Inflammatory macrophage (primary cell): ENCODE measurements at places on chromosomes 1 and 21.

GRCh38 chr1:213127074-213127473, 76.0 kb downstream of the RPS6KC1 start:
- no peak for DNase-seq

GRCh38 chr1:15016526-15016925, 137.0 kb upstream of the TMEM51 start:
- peak; percentile 76 for DNase-seq

DNA sequence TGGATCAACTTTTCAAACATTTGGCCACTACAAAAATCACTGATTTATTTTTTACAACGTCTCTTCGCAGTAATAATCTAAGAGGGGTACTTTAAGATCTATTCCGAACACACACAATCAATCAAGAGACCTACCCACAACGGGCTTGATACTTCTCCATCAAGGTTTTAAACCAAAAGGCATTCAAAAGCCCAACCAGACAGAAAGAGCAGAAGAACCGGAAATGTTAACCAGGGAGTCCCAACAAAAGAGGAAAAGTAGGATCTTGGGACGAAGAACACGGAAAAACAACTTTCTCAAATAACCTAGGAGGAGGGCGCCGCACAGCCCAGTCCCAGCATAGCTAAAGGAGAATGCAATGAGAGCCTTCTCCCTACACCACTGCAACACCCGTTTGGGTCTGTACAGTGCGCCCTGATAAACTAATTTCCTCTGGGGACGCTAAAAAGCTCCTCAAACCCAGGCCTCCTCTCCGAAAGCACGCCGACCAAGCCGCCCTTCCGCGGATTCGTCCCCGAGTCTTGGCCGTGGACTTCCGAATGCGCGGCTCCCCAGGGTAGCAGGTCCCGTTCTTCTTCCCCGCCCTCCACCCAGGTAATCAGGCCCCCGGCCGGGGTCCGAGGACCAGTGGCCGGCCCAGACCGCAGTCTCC, 623 bp downstream of the RPL22 start:
- DNase-seq = peak; percentile 25

DNA sequence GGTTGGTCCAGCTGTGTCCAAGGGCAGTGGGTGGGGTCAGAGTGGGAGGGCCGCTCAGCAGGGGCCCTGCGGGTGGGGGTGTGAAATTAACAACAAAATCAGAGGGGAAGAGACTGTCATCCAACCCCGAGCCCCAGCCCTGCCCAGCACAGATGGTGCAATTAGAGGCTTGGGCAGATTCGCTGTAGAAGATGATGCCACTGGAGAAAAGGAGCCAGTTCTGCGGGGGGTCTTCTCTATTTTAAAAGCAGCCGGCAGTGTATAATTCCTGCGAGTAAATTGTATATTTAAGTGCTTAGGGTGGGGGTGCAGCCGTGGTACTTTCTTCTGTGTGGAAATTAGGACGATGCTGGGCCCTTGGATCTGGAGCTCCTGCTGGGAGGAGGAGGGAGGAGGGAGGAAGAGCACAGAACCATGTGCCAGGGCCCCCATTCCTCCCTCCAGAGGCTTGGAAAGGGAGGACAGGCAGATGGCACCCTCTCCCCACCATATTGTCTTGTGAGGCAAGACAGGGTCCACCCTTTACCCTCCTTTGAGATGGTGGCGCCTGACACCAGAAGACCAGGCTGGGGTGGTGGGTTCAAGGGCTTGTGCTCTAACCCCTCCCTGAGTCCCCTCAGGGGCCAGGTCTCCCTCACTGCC, 89.2 kb downstream of the ACTL8 start:
- DNase-seq = no peak

- DNase-seq = no peak
Measured at GRCh38 chr1:111417755-111418154, 9.8 kb downstream of the OVGP1 start.

DNA sequence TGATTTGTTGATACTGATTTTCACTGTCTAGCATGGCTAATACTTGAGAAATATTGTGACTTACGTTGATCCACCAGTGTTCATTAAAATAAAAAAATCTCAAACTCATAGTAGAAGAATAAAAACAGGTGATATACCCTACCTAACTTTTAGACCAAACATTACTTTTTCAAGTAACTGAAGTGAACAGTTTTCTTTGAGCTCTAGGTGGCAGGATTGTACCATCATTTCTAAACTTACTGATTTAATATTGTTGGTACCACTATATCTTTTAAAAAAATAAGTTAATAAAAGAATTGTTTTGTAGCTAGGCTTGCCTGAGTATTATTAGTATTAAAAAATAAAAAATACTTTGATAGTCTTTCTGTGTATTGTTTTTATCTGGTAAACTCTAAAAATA, 21.5 kb downstream of the CDC73 start:
- DNase-seq = no peak

GRCh38 chr1:23282957-23283356, 61.1 kb downstream of the HNRNPR start:
- peak; percentile 75 for DNase-seq

GRCh38 chr1:38115226-38115625, 68.6 kb upstream of the POU3F1 start:
- no peak for DNase-seq

DNA sequence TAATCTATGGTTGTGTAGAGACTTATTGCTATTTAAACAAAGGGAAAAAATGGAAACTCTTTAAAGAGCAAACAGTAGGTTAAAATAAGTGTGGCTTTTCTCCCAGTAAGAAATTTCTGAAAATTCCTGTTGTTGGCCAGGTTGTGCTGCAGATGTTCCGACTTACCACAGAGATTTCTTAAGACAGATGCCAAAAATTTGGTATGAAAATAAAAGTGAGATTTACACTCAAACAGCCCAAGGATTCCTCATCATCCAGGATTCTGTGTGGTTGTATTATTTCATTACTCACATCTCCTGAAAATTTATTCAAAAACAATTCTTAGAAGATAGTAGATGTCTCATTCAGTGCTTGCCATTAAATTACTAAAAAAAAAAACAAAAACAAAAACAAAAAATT, 296.7 kb upstream of the PTBP2 start:
- no peak for DNase-seq

GRCh38 chr1:110067893-110068645, 2.4 kb downstream of the ALX3 start:
- peak; percentile 29 for DNase-seq

- no peak for DNase-seq
Measured at GRCh38 chr1:244712669-244713068, 59.7 kb downstream of the DESI2 start.

- DNase-seq = no peak
Measured at GRCh38 chr1:63448731-63449246, 74.2 kb downstream of the ITGB3BP start.

GRCh38 chr1:43220905-43221778, 48.6 kb upstream of the TMEM125 start:
- peak; percentile 53 for DNase-seq

DNA sequence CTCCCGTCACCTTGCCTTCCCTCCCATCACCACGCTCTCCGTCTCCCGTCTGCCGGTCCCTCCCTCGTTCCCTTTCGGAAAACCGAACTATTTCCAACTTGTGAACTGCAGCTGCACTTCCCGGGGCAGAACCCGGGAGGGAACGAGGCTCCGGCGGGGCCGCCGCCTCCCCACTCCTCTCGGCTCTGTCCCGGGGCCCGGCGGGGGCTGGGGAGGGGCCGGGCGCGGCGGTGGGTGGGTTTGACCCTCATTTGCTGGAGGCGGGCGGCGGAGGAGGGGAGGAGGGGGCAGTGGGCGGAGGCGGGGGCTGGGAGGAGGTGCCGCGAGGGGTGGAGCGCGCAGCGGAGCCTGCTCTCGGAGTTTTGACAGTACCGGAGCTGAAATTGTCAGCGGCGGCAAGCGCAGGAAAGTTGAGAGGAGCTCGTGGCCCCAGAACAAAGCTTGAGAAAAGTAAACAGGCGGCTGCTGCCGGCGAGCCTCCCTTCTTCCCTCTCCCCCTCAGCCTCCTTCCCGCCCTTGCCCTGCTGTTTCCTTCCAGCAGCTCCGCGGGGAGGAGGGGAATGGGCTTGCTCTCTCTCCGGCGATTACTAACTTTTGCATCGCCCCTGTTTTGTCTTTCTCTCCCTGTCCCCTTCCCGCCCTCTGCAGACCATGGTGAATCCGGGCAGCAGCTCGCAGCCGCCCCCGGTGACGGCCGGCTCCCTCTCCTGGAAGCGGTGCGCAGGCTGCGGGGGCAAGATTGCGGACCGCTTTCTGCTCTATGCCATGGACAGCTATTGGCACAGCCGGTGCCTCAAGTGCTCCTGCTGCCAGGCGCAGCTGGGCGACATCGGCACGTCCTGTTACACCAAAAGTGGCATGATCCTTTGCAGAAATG, 2.9 kb downstream of the LMO4 start:
- DNase-seq = no peak

GRCh38 chr1:204571128-204571527, 54.9 kb downstream of the MDM4 start:
- DNase-seq = peak; percentile 42

GRCh38 chr1:93678946-93679480, 2.6 kb downstream of the BCAR3 start:
- peak; percentile 33 for DNase-seq

- DNase-seq = no peak
Measured at GRCh38 chr1:153567621-153568366, 2.1 kb upstream of the S100A2 start.

DNA sequence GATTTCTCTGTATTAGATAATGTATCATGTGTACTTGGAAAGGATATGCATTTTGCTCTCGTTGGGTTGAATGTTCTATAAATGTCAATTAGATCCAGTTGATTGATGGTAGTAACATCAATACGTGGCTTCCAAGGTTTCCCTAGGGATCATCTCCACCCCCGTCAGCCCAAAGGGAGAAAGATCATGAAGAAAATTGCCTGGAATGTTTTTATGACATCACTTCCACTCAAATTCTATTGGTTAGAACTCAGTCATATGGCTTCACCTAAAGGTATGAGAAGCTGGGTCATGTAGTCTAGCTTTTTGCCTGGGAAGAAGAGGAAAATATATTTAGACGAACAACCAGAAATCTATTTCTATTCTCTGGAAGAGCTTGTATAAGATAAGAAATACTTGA, at the start of gene C1orf185:
C1orf185 (plus strand) TSS at position 253 of the 400 bp plus-strand sequence; CDS start at position 259, 6 bp downstream.
- DNase-seq = no peak

- peak; percentile 2 for DNase-seq
Measured at GRCh38 chr1:83905315-83905907, 93.5 kb downstream of the TTLL7 start.

GRCh38 chr1:78255383-78255782, 209.6 kb downstream of the GIPC2 start:
- DNase-seq = no peak

DNA sequence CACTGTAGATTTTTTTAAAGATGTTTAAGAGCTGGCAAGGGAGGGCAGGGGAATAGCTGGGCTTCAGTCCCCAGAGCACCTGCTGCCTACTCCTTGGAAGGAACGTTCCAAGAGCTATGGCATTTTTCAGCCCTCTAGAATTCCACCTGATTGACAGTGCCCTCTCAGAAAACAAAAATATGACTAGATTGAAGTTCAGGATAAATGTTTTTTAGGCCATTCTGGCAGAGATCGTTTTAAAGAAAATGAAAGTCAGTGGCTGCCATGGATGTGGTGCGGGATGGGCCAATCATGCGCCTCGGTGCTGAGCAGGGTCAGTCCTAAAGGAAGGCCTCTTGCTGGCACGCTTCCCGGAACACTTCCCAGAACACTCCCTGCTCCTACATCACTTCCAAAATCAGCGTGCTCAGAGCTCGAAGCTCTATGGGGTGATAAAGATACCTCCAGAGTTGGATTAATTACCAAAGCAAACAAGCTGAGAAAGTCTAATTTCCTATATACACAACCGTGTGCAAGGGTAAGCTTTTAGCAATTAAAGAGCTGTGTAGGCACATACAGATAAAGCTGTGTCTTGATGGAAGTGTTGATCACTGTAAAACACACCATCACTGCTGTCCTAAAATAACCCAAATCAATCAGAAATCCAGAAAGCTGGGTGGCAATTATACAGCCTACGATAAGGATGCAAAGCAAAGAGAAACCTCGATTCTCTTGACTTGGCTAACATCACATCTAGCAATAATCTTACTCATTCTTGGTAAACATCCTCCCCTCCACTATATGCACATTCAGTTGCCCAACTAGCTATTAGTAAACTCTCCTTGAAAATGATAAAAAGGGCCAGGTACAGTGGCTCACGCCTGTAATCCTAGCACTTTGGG, 34.6 kb downstream of the TGFBR3 start:
- DNase-seq = no peak

DNA sequence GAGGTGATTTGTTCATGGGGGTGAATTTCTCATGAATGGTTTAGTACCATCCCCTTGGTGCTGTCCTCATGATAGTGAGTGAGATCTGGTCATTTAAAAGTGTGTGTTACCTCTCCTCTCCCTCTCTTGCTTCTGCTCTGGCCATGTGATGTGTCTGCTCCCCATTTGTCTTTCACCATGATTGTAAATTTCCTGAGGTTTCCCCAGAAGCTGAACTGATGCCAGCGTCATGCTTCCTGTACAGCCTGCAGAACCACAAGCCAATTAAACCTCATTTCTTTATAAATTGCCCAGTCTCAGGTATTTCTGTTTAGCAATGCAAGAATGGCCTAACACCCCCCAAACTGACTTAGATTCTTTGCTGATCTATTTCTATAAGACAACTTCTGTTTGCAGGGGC, 249.4 kb upstream of the B3GALT2 start:
- no peak for DNase-seq

DNA sequence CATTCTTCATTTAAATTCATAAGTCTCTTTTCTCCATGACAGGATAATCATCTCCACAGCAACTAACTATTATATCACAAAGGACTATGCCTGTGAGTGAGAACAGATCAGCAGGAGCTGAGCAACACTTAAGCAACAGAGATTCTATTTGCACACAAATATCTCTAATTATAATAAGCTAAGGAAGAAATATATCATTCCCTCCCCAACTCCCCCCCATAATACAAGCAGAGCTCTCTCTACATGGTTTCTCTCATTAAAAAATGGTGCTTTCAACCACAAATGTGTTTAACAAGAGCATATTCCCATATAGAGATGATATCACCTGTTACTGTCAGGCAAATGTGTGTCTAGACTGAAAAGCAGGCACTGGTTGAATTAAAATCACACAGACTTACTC, 34.5 kb upstream of the NIBAN1 start:
- no peak for DNase-seq

DNA sequence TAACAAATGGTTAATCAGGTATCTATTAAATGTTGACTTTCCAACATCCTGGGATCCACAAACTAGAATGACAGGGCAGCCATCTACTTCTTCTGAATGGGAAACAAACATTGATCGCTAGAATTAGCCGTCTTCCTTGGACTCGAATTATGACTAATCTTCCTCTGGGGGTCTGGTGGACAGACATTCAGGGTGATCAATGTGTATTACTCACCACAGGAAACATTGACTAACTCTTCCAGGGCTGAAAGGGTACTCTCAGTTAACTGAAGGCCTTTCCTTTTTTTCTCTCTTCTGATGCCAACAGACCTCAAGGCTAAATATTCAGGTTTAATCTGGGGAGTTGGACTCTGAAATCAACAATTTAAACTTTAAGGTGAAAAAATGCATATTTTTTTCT, 9.5 kb downstream of the NOL9 start:
- DNase-seq = no peak

GRCh38 chr1:23639460-23640095, 52.0 kb upstream of the RPL11 start:
- no peak for DNase-seq

GRCh38 chr1:28437924-28438699, 67.7 kb upstream of the RCC1 start:
- DNase-seq = peak; percentile 91
